ENCODE measurements at places on chromosomes 3 and 15. TPM values are rescaled to one million over a fixed set of nuclear protein-coding genes. Genes with fewer than 3 reads are reported as not detected.
A peak's percentile ranks its signal among the peaks of the same experiment; 100 is the strongest.

DNA sequence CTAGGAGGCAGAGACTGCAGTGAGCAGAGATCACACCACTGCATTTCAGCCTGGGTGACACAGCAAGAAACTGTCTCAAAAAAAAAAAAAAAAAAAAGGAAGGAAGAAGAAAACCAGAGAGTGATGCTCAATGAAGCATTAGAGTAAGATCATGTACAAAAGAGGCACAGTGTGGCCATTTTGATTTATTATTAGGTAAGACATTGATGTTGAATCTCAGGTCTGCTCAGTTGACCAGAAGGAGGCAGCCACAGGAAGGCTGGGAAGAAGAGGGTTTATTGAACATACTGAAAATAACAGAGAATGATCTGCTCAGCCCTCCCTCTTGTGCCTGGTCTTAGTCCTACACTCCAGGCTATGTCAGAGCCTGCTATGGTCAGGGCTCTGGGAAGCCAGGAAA is 15.6 kb downstream of the LRRK1 start:
- peak; percentile 28 for DNase-seq

Gene MLF1
- total RNA-seq, result 7.1 TPM

DNA sequence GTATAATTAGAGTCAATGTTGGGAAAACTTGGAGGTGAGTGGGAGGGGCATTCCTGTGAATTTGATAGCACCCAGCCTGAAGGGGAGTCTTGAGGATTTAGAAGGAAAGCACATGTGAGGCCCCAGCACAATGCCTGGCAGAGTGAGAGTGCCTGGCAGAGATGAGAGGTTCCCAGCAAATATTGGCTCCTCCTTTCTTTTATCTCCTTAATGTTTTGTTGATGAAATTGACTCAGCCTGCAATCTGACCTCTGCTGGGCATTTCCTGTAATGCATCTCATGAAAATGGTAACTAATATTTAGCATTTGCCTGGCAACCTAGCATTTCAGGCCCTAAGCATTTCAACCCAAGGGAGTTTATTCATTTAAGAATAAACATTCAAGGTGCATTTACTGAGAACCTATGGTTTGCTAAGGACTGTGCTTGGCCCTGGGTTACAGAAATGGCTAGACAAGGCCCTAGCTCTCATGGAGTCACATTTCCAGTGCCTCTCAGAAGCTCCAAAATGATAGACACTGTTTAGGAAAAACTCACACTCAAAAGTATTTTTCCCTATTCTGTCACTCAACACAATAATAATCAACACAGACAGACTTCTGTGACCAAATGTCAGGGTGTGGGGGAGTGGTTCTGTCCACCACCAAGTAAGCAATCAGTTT is 19.0 kb downstream of the PDHB start:
- peak; percentile 78 for DNase-seq

Gene ONECUT1
- total RNA-seq, result not detected

GRCh38 chr3:131883086-131883485 is 151.7 kb downstream of the CPNE4 start:
- DNase-seq, result no peak

GRCh38 chr15:70491201-70491621 is 272.1 kb downstream of the UACA start:
- no peak for DNase-seq

- DNase-seq, result no peak
These were observed 207.9 kb upstream of the RGMA start for GRCh38 chr15:93296759-93297500.

DNA sequence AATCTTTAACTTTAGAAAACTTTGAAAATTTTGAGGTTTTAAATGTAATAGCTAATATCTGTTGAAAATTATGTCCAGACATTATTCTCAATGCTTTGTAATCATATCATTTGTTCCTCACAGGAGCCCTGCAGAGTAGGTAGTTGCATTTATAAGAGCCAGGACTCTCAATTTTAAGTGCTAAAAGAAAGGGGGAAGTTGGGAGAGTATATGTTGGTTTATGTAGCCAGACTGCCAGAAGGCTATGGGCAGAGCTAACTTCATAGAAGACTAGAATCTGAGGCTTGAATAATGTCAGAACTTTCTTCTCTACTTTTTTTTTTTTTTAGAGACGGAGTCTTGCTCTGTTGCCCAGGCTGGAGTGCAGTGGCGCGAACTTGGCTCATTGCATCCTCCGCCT is 9.1 kb downstream of the VPS8 start:
- DNase-seq, result no peak

DNA sequence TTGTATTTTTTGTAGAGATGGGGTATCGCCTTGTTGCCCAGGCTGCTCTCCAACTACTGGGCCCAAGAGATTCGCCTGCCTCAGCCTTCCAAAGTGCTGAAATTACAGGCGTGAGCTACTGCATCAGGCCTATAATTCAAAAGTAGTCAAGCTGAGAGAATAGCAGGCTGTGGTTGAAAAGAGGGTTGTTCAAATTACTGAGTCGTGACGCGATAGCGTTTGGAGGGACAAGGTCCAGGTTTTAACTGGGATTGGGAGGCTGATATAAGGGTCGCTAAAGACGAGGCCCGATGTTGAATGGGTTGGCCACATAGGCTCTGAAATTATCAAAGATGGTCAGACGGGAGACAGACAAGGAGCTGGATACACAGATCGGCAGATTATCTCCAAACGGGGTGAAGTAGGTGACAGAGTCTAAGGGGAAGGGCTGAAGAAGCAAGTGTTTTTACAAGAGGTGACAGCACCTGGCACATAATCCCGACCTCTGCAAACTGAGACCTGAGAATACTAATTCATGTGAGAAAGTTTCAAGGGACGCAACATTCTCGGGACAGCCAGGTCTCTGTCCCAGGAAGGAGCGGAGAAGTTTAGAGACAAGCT is 759 bp upstream of the ARID3B start:
- no peak for DNase-seq

Gene PLCH1
- under 0.01 TPM for total RNA-seq

DNA sequence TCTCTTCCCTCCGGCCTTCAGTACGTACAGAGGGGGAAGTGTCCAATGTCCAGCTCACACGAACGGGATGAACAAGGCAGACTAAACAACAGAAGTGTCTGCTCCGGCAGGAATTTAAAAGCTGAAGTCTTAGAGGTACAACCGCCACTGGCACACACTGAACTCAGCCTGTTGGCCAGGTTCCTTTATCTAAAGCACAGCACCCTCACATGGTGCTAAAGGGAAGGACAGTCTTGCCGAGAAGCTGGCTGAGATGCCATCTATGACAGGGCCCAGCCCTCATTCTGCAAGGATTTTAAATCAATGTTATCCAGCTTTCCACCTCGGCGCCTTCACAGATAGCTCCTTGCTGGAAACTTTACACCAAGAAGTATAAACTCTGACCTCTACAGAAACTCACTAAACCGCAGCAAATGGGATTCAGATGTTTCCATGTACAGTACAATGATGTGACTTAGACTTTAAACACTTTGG is 2.8 kb downstream of the ADAMTS17 start:
- DNase-seq, result peak; percentile 61

- DNase-seq, result no peak
These were observed 12.7 kb downstream of the IL17RD start for GRCh38 chr3:57152151-57153143.

DNA sequence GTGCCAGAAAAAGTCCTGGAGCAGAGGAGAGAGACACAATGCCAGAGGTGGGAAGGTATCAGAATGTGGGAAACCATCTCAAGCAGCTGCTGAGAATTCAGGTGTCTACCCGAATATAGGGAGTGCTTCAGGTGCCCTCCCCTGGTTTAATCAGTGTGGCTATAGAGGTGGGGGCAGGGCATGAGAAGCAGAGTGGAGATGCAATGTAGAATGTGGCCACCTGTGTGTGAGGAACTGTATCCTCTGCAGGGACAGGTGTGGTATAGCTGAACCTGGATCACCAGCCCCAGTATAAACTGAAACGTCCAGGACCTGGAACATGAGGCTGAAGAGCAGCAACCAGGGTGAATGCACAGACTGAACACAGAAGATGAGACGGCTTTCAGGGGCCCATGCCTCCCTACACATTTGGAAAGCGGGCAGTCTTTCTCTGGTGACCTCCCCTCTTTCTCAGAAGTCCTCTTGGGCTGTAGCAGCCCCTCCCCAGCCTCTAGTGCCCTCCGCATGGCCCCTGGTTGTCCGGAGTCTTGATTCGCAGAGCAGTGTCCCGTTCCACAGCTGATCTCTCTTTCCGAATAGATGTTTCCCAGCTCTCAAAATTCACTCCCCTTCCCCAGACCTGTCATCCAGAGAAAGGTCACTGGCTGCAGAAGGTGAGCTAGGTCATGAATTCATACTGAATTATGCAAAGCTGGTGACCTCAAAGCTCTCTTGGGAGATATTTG is 103.1 kb downstream of the ABHD5 start:
- DNase-seq, result no peak

Gene PAK2
- total RNA-seq, result 186 TPM

Gene ZIC1
- total RNA-seq, result under 0.01 TPM

GRCh38 chr3:27378331-27378730 is 9.1 kb upstream of the NEK10 start:
- no peak for DNase-seq

DNA sequence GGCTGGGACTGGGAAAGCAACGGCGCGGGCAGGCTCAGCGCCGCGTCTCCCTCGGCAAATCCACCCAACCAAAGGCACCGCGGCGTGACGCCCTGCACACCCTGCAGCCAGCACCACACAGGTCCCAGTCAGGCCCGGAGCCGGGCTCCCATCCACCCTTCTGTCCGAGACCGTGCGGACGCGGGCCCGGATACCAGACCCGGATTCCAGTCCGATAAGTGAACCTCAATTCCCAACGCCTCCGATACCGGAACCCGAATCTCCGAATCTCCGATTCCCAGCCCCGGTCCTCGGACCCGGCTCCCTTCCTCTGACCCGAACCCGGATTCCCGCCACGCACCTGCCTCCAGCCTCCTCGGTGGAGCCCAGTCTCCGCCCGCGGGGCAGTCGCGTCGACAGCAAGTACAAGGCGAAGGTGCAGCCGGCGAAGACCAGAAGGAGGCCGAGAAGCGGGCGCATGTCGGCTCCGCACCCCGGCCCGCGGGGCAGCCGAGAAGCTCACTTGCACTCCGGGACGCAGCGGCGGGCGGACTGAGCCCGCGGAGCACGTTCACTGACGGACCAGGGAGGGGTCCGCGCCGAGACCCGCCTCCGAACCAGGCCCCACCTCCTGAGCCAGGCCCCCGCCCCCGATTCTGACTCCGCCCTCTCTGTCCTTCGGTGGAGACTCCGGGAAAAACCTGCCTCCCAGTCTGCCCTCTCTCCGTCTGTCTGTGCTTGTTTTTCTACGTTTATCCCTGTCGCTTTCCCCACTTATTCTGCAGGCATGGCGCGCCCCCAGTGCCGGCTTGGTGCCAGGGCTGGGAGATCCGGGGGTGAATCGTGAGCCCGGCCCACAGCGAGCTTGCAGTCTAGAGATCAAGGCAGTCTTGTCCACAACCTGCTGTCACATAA is at the start of gene TMEM41A:
Gene TMEM41A (minus strand): TSS at position 533 of the 894 bp plus-strand sequence. CDS start 74 bp downstream, at position 459.
- peak; percentile 93 for DNase-seq

GRCh38 chr3:9552252-9552999 is 1.2 kb downstream of the LHFPL4 start:
- peak; percentile 69 for DNase-seq

- no peak for DNase-seq
These were observed 3.6 kb upstream of the DAZL start for GRCh38 chr3:16608816-16609215.

GRCh38 chr3:157247391-157247790 is 87.4 kb upstream of the CCNL1 start:
- DNase-seq, result peak; percentile 52

- peak; percentile 33 for DNase-seq
These were observed 142.5 kb downstream of the XXYLT1 start for GRCh38 chr3:195128255-195129071.

DNA sequence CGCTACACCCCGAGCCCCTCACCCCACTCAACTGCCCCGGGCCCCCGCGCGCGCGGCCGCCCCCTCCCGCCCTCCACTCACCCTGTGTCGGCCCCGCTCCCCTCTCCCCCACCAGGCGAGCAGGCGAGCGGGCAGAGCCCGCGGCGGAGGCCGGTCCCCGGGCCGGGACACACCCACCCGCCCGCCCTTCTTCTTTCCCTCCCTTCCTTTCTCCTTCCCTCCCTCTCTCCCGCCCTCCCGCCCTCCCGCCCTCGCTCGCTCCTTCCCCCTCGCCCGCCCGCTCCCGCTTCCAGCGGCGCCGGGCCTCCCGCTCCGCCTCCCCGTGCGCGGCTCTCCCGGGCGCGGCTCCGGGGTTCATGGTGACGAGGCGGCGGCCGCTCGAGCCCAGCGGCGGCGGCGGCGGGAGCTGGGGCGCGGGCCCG is at the start of gene CTDSPL:
Gene CTDSPL (plus strand): TSS at position 261 of the 422 bp plus-strand sequence. CDS start 320 bp downstream, outside the sequence.
- DNase-seq, result peak; percentile 26

Gene GOLGA6L9
- 0.85 TPM for total RNA-seq
